ENCODE measurements at places on chromosomes 11 and 22. TPM values are rescaled to one million over a fixed set of nuclear protein-coding genes. Genes with fewer than 3 reads are reported as not detected.

The OR8G5 gene
- total RNA-seq: not detected

GRCh38 chr11:111992206-111992855 lies 32.9 kb upstream of the DLAT start:
- H3K27ac ChIP-seq: no peak overlapping the region
- H3K4me3 ChIP-seq: no peak overlapping the region
- H3K36me3 ChIP-seq: peaks cover 8% of the 10 kb centered on the region
- DNase-seq: no peak
- H3K27me3 ChIP-seq: no peaks in the 10 kb centered on the region
- H3K4me1 ChIP-seq: peaks cover 9% of the 10 kb centered on the region

DNA sequence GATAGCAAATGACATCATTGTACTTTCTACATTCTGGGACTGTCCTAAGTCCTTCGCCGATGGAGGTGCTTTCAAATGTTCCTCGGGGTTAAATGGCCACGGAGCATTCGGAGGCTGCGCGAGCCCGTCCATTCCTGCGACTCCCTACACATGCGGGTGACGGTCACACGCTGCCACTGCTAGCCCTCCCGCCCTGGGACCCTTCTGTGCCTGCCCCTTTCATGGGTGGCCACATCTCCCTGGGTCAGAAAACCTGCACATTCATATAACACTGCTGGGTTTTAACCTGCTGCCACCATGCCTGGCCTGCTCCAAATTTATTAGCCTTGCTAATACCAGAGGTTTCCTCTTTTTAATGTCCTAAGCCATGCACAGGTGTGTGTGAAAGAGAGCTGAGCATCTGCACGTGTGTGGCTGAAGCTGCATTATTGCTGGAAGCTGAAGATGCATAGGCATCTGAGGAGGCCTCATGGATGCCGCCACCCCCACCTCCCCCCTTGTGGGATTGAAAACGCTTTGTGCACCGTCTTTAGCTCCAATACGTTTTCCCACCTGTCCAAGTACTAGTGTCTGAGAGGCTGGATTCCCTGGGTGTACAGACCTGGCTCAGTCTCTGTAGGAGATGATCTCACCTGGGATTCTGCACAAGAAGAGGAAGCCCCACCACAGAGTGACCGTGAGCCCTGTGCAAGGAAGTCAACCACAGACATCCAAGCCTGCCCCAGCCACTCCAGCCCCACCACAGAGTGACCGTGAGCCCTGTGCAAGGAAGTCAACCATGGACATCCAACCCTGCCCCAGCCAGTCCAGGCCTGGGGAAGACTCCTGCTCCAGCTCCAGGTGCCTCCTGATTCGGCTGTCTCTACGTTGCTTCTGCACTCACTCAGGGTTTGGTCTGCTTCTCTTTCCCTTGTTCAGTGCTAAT lies 626.4 kb downstream of the BRD1 start:
- H3K36me3 ChIP-seq: peaks cover 2% of the 10 kb centered on the region
- H3K27ac ChIP-seq: no peak overlapping the region
- no peak for DNase-seq
- no peaks in the 10 kb centered on the region for H3K27me3 ChIP-seq
- H3K4me3 ChIP-seq: no peak overlapping the region

GRCh38 chr11:10881892-10882291 lies 24.0 kb upstream of the ZBED5 start:
- no peak for DNase-seq
- H3K4me1 ChIP-seq: peaks cover 26% of the 10 kb centered on the region
- H3K27ac ChIP-seq: no peak overlapping the region
- no peaks in the 10 kb centered on the region for H3K27me3 ChIP-seq
- H3K36me3 ChIP-seq: peaks cover 9% of the 10 kb centered on the region
- no peak overlapping the region for H3K4me3 ChIP-seq

Measured in HFFc6 (cell line).